ENCODE measurements at places on chromosomes 4 and X.

GRCh38 chr4:188839704-188840103 is 700.5 kb downstream of the TRIML1 start:
- no peak for DNase-seq

- no peak for DNase-seq
Observed at GRCh38 chr4:145565328-145565727, 53.9 kb upstream of the MMAA start.

GRCh38 chr4:106587558-106587957 is 219.0 kb upstream of the GIMD1 start:
- DNase-seq, result no peak

GRCh38 chr4:24010994-24011393 is 121.1 kb upstream of the PPARGC1A start:
- DNase-seq, result no peak

GRCh38 chr4:86846921-86847320 is 2.3 kb downstream of the SLC10A6 start:
- DNase-seq, result no peak

GRCh38 chr4:88999392-88999930 is 57.5 kb downstream of the FAM13A start:
- DNase-seq, result no peak

- DNase-seq, result no peak
Observed at GRCh38 chr4:85658766-85659439, 184.0 kb downstream of the ARHGAP24 start.

DNA sequence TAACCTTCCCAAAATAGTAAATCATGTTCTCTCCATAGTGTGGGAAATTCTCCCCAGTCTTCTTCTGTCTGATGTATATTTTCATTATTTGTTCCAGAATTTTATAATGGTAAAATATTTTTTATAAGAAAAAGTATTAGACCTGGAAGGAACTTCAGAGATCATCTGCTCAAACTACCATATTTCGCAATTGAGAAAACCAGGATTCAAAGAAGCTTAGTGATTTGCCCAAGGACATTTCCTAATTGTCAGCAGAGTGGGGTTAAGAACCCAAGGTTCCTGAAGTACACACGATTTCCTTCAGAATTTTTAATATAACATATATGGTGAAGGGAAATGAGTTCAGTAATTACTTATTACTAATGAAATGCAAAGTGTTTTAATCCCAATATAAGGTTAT is 24.1 kb downstream of the OCIAD1 start:
- no peak for DNase-seq
